ENCODE measurements at places on chromosomes 1 and 21. TPM values are rescaled to one million over a fixed set of nuclear protein-coding genes. Genes with fewer than 3 reads are reported as not detected.

The GPR25 gene
- total RNA-seq = not detected

The ZNF691 gene
- 7.3 TPM for total RNA-seq

The APCS gene
- not detected for total RNA-seq

The PLEKHA6 gene
- total RNA-seq = 1.5 TPM

The SPATA45 gene
- total RNA-seq = 0.53 TPM

The FMO1 gene
- not detected for total RNA-seq

The SPRR2E gene
- not detected for total RNA-seq

The CYP4Z1 gene
- 0.13 TPM for total RNA-seq

The CELA2A gene
- total RNA-seq = not detected

The DSTYK gene
- 16.5 TPM for total RNA-seq

The CYP4A22 gene
- not detected for total RNA-seq

The KRTAP13-3 gene
- total RNA-seq = not detected

The MAP10 gene
- 0.66 TPM for total RNA-seq

The AZIN2 gene
- 3.3 TPM for total RNA-seq

The SPRR3 gene
- total RNA-seq = not detected

The MFAP2 gene
- 18.2 TPM for total RNA-seq

The CLCA2 gene
- 0.26 TPM for total RNA-seq

All from aortic smooth muscle cell (primary cell).